T follicular helper cell (primary cell): ENCODE measurements at places on chromosomes 13 and 19.

GRCh38 chr19:57934820-57935665, at the start of gene ZNF418:
Gene ZNF418 (minus strand): TSS chr19:57935402. CDS start chr19:57933822, 1,580 bp downstream.
- DNase-seq = peak; percentile 39

- no peak for DNase-seq
Measured at GRCh38 chr13:85503797-85504196, 295.4 kb downstream of the SLITRK6 start.

DNA sequence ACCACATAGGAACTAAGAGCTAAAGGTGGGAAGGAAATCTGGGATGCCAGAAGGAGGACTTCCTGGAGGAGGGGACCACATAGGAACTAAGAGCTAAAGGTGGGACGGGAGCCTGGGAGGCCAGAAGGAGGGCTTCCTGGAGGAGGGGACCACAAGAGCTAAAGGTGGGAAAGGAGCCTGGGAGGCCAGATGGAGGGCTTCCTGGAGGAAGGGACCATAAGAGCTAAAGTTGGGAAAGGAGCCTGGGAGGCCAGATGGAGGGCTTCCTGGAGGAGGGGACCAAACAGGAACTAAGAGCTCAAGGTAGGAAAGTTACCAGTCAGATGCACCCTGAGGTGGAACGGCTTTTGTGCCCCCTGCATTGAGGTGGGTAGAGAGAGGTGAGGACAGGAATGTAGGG, 9.8 kb upstream of the FCHO1 start:
- no peak for DNase-seq

DNA sequence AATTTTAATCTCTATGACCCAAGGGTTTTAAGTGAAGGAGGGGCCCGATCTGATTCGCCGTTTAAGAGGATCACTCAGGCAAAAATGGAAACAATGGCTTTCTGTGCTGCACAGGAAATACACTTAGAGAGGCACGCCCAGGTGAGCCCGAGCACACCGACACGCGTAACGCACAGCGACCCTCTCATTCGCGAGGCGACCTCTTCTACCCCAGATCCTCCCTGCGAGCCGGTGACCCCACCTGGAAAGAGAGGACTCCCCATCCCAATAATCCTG, 216 bp downstream of the SH2D3A start:
- DNase-seq = no peak

DNA sequence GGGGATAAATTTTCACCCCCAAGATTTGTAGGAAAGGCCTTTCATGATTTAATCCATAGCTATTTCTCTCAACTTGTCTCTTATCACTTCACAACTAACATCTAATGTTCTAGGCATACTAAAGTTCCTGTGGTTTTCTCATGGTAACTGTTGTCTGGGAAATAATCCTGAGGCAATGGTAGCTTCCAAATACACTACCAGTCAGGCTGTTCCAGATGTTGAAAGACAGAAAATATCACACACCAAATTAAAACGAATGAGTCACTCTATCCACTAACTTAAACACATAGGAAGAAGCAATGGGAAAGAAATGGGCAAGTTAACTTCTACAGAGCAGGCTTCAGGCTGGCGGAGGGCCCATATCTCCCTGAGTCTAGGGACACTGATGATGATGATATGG, 77.7 kb upstream of the MYO16 start:
- no peak for DNase-seq

DNA sequence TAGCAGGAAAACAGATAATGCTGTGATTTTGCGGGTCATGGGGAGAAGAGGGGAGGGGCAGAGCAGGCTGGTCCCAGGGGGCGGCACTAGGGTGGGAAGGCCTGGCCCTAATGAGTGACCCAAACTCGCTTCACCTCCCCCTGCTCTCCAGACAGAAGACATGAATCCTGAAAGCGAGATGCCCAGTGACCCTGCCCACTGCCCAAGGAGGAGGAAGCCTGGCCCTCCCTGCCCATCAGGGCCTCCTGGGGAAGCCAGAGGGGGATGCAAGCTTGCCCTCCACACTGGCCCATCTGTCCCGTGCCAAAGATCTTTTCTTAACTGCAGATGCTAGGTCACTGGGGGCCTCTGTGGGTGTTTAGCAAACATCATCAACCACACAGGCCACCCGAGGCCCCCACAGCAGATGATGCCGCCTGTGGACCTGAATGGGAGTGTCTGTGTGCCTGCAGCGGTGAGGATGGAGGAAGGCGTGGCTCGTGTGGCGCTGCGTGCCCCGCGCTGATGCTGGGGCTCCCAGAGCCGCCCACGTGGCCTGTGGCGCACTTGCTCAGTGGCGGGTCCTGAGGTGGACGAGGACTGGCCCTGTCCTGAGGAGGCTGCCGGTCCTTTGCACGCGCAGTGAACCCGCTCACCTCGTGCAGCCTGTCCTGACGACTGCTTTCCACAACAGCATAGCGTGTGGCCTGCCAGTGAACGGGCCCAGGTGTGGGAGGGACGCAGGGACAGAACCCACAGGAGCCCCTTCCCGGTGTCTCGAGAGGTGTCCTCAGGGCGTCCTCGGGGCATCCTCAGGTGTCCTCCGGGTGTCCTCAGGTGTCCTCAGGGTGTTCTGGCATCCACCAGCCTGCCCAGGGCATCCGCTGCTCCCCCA, 80.5 kb upstream of the MCF2L start:
- DNase-seq = no peak

DNA sequence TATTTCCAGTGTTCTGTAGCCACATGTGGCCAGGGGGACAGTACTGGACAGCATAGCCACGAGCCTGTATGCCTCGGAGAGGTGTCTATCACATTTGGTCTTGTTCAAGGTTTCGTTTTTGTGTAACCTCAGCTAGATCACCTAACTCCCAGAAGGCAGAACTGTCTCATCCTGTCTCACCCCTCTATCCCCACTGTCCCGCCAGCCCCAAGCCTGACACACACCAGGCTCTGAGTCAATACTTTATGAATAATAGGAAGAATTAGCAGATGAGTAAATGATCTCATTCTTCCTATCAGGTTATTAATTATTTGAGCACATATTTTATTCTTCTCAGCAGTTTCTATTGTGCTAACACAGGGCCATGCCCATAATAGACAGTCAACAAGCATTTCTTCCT, 132.2 kb downstream of the NUFIP1 start:
- DNase-seq = no peak

DNA sequence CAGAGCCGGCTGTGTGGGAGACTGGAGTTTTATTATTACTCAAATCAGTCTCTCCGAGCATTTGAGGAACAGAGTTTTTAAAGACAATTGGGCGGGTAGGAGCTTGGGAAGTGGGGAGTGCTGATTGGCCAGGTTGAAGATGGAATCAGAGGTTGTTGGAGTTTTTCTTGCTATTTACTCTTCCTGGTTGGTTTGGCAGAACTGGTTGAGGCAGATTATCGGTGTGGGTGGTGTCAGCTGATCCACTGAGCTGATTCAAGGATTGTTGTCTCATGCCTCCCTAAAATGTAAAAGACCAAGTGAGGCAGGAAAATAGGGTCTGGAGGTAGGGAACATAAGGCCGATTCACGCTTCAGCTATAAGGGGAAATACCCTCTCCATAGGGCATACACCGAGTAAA, 1.3 kb upstream of the TDRD12 start:
- DNase-seq = no peak

DNA sequence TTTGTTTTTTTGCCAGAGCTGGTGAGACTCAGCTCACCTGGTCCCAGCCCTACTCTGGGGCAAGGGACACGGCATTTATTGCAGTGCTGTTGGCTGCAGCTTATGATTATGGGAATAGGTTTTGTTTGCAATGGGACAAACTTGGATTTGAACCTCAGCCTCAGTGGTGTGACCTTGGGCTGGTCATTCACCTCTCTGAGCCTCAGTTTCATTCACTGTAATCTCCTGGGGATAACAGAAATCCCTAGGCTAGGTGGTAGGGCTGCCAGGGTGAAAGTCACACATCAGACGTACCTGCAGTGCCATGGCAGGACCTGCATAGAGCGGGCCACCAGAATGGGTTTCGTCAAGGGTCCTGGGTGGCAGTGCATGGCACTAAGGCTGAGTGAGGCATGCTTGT, 73.7 kb upstream of the MEDAG start:
- no peak for DNase-seq

GRCh38 chr13:34356686-34357434, 538.9 kb downstream of the RFC3 start:
- DNase-seq = no peak

DNA sequence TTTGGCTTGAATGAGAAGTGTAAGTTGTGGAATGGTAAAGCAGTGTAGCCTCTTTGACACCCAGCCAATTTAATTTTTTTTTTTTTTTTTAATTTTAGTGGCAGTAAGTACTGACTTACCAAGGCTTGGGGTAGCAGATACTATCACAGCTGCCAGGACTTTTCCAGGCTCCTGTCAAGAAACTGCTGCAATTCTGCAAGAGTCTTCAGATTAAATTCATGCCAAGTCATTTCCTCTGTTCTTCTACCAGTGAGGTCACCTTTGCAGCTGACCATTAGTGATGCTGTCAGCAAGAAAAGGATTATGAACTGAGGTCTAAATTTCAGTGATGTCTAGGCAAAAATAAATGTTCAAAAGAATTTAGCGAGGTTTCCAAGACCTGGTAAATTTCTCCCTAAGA, 91.2 kb downstream of the GGACT start:
- no peak for DNase-seq

- DNase-seq = no peak
Measured at GRCh38 chr19:2974342-2975041, 2.9 kb upstream of the TLE6 start.

DNA sequence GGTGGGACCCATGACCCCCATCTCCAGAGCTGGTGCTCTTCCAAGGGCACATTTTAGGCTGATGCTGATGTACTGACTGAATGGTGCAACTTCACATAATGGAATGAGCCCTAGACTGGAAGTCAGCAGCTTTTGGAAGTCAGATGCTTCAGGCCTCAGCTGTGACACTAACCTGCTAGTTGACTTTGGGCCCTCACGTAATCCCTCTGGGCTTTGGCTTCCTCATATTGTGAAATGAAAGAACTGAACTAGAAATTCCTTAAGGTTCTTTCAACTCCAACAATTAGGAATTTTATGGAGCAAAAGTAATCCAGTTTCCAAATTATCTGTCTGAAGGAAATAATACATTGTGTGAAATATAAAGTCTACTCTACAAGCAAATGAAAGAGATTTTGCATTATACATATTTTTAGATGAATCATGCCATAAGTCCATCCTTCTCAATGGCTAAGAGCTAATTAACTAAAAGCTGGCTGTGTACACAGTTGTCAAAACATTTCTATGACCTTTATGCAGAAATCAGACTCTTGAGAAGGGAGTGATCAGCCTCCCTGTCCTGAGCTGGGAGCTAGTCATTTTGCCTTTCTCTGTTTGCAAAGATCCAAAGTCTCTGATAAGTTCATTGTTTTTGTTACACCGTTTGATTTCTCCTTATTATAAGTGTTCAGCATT, 204.2 kb downstream of the DCLK1 start:
- no peak for DNase-seq

GRCh38 chr19:17240062-17240752, 5.5 kb downstream of the NR2F6 start:
- DNase-seq = no peak

GRCh38 chr19:3365093-3365835, 1.1 kb upstream of the NFIC start:
- no peak for DNase-seq

DNA sequence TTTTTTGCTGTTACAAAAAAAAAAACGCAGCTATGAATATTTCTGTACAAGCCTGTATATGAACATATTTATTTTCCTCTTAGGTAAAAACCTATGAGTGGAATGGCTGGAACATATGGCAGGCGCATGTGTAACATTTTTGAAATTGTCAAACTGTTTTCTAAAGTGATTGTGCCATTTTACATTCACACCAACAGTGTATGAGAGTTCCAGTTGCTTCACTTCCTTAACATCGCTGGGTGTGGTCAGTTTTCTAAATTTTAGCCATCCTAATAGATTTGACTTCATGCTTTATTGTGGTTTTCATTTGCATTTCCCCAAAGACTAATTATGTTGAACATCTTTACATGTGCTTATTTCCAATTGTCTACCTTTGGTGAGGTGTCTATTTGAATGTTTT, 306.8 kb downstream of the KCNRG start:
- no peak for DNase-seq

- DNase-seq = no peak
Measured at GRCh38 chr13:66509175-66509574, 721.0 kb downstream of the PCDH9 start.

- DNase-seq = no peak
Measured at GRCh38 chr13:79749984-79750551, 269.1 kb downstream of the NDFIP2 start.

- no peak for DNase-seq
Measured at GRCh38 chr19:4390017-4390566, 10.3 kb downstream of the SH3GL1 start.

GRCh38 chr13:81888855-81889254, 1547.9 kb upstream of the SPRY2 start:
- DNase-seq = no peak

- DNase-seq = no peak
Measured at GRCh38 chr19:17206736-17207581, 8.2 kb upstream of the USE1 start.

GRCh38 chr19:58476498-58477015, 405 bp downstream of the ZNF446 start:
- DNase-seq = no peak

DNA sequence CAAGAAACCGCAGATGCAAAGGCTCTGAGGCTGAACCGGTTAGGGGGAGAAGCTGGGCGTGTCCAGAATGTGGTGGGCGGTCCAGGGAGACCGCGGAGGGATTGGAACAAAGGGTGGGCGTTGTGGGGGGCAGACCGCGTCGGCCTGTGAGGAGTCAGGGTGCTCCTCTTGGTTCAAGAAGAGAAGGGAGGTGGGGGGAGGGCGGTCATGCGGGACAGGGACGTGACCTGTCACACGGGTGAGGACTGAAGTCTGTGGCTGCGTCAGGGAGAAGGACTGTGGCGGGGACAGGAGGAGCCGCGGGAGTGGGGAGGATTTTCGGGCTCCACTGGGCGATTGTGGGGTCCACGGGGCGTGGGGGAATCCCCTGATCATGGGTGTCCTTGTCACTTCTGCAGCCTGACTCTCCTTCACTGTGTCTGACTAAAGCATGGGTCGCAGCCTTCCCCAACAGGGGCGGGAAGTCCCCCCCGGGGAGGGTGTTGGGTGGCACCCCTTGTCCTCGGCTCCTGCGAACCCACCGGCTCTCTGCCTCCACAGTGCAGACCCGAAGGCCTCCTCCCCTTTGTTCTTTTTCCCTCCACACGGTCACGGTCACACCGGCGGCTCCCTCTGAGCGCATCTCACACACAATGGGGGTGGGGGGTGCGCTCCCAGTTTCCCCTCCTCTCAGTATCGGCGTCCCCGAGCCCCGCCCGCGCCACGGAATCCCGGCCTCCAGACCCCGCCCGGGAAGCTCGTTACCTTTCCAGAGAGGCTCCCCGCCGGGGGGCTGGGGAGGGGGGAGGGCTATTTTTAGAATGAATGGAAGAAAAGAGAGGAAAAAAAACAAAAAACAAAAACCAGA, 16.4 kb upstream of the KCNN1 start:
- peak; percentile 22 for DNase-seq

DNA sequence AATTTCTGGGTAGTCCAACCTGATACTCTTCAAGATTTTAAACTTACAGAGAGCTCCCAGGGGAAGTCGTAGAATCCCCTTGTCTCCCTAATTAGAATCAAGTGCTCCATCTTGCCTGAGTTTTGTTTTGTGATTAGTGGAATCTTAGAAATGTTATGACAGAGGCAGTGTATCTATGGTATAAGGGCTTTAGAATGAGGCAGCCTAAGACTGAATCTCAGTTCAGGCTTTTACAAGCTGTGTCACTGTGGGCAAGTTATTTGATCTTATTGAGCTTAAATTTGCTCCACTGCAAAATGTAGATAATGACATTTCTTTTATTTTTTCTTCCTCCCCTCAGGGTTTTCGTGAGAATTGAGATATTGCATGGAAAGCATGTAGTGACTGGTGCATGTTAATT, 215.5 kb downstream of the POSTN start:
- DNase-seq = no peak

GRCh38 chr13:41065078-41065477, 3.8 kb downstream of the WBP4 start:
- DNase-seq = no peak
